ENCODE measurements at places on chromosomes 4 and X. TPM values are rescaled to one million over a fixed set of nuclear protein-coding genes. Genes with fewer than 3 reads are reported as not detected.

GPR173 gene
- 2.2 TPM for total RNA-seq

GATA1 gene
- not detected for total RNA-seq

- no peak for DNase-seq
Observed at GRCh38 chrX:72236841-72237240, 2.0 kb downstream of the ERCC6L start.

- DNase-seq = no peak
Observed at GRCh38 chr4:131347816-131348215, 1801.3 kb upstream of the PCDH10 start.

- no peak for DNase-seq
Observed at GRCh38 chr4:19803406-19803805, 448.3 kb upstream of the SLIT2 start.

DNA sequence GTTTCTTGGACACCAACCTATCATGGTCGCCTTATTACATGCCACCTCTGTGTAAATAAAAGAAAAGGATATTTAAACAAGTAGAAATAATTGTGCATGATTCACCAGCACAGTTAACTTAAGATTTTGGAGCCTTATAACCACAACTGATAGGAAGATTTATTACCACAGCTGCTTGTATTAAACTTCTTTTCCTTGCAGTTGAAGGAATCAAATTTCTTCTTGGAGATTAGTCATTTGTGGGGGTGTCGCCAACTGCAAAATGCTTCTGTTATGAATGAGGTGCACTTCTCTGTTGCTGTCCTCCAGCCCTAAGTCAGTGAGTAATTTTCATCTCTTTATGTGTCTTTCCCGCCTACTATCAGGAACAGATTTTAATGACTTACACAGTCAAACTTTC, 73.3 kb downstream of the OR13H1 start:
- no peak for DNase-seq

- no peak for DNase-seq
Observed at GRCh38 chr4:37241647-37242046, 2.9 kb upstream of the NWD2 start.
